GM18507 (cell line): ENCODE measurements at places on chromosomes 7 and 10.

GRCh38 chr7:2863461-2864066 is 19.5 kb upstream of the GNA12 start:
- peak; percentile 69 for DNase-seq

GRCh38 chr7:80772347-80772993 is 134.0 kb downstream of the CD36 start:
- no peak for DNase-seq

DNA sequence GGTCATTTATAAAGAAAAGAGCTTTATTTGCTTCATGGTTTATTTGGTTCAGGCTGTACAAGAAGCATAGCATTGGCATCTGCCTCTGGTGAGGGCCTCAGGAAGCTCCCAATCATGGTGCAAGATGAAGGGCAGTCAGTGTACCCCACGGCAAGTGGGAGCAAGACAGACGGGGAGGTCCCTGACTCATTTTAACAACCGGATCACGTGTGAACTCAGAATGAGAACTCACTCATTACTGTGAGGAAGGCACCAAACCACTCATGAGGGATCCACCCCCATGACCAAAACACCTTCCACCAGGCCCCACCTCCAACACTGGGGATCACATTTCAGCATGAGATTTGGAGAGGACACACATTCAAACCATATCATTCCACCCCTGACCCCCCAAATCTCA is 15.7 kb upstream of the CRYGN start:
- no peak for DNase-seq

DNA sequence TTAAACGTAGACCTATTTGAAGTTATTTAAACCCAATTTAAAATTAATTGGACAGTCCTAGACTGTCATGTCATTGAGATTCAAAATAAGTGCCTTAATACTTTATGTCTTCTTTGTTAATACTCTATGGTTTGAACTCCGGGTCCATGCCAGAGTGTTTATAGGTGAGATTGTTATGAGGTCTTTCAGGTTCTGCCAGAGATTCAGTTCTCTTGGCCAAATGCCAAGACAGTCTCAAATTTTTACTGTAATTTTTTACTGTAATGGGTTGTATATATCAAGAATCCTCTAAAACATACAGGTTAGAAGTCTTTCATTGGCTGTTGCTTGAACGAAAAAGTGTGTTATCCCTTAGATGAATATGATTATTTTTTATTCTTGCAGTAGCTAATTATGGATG is 3.9 kb downstream of the ADD3 start:
- no peak for DNase-seq

DNA sequence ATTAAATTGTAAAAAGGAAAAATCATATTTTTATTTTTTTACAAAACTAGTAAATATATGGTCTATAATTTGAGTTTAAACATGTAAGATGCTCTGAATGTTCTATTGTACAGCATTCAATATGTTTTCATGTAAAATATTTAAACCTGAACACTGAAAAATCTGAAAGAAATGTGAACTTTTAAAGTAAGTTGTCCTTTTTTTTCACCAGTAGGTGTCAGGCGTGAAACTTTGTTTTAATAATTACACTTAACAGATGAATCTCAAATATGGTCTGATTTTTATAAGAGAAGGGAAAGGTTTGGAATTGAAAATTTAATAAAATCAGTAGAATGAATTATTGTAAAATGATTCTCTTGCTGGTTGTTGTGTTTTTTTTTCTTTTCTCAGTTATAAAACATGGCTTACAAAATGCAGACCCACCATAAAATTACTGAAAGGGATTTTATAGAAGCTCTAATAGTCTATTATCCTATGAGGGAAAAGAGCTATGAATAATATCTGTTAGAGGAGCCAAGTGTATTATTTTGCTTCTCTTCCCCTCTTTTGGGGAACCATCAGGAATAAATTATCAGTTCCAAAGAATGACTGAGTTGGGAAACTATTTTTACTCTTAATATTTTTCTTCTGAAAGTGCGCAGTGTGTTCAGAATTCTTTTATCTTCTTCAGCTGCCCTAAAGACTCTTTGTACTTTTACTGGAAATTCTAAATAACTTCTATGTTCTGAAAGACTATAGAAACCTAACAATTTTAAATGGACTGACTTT is 217.7 kb upstream of the FZD1 start:
- DNase-seq: no peak

DNA sequence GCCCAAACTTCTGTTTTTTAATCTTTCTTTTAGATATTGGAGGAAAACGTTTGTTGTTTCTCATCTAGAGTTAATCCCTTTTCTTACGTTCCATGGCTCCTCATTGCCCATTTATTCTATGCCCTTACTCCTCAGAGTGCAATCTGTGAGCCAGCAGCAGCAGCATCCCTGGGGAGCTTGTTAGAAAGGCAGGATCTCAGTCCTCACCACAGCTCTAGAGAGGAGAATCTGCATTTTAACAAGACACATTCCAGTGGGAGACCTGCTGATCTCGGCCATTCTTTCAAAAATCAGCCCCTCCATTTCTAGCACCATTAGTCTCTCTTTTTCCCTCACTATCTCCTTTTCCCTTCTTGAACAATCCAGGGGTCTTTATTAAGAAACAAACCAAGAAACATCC is 84.4 kb upstream of the NOBOX start:
- DNase-seq: no peak

DNA sequence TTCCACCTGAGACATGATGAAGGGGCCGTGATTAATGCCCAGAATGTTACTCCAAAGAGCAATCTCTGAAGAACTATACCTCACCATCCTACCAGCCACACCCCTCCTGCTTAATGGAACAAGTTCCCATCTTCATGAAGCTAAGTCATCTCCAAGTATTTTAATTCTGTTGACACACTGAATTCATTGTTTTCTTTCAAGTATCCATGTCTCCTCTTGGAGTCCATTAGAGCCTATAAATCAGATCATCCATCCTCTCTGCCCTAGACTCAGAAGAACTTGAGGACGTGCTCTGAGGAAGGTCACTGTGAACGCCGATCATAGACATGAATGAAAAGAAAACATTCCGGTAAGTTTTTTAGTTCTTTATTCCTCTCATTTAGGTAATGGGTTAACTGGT is 126.8 kb downstream of the RSU1 start:
- DNase-seq: no peak

DNA sequence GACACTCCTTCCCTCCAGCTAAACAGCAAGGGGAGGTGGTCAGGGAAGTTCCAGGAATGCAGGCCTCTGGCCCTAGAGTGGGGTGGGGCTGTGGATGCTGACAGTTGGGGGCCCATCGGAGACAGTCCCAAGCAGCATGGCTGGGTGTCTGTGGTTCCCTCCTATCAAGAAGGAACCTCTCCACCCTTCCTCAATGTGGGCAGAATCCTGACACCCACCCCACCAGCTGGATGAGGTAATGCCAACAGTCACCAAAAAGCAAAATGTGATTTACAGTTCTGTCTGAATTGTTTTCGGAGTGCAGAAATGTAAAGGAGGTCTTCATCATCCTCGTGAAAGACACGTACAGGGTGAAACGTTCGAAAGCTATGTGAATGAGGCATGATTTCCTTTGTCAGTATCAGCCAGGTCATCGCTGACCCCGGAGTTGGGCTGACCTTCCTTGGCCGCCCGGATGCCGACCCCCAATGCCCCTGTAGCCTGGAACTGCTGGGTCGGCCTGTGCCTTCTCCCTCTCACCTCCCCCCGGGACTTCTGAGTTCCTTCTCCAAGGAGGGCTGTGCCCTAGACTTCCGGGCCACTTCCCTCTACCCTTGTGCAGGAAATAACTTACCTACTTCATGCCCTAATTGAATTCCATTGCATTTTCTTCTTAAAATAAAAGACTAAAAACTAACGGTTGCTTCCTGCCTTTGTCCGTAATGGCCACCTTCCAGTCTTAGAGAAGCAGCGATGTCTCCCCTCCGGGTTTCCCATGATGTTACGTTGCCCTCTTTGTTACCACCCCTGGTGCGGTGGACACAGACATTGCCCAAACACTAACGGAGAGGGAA is 24.5 kb downstream of the FOXK1 start:
- no peak for DNase-seq
